Thymus (tissue), 14 donors: ENCODE measurements at places on chromosomes 2 and 18. TPM values are rescaled to one million over a fixed set of nuclear protein-coding genes. Genes with fewer than 3 reads are reported as not detected.

- DNase-seq = no peak
- no peaks in the 10 kb centered on the region for H3K27me3 ChIP-seq
- peaks cover 3% of the 10 kb centered on the region for H3K4me1 ChIP-seq
- no peak within 1 kb of the TSS for H3K27ac ChIP-seq
- no peak within 1 kb of the TSS for H3K4me3 ChIP-seq
Measured at GRCh38 chr2:218418717-218419458, at the start of gene VIL1. Gene VIL1, plus strand, starts transcription at chr2:218419123. Its CDS starts 4,656 bp downstream, at chr2:218423779.

SLC39A10 gene
- total RNA-seq = 40.2 TPM

HRH4 gene
- total RNA-seq = 0.24 TPM

CYP26B1 gene
- total RNA-seq = 10.3 TPM

- no peak for DNase-seq
- no peaks in the 10 kb centered on the region for H3K36me3 ChIP-seq
- no peaks in the 10 kb centered on the region for H3K4me1 ChIP-seq
- H3K4me3 ChIP-seq = no peak overlapping the region
Measured at GRCh38 chr2:150976604-150977003, 285.1 kb downstream of the RBM43 start.

REEP1 gene
- total RNA-seq = 0.38 TPM

TUBB8B gene
- total RNA-seq = 0.14 TPM

- no peak overlapping the region for H3K4me3 ChIP-seq
- H3K27me3 ChIP-seq = no peaks in the 10 kb centered on the region
- DNase-seq = no peak
- no peak overlapping the region for H3K27ac ChIP-seq
- H3K4me1 ChIP-seq = peaks cover 16% of the 10 kb centered on the region
Measured at GRCh38 chr18:8794156-8794933, 89.0 kb downstream of the MTCL1 start.

GRCh38 chr18:59549503-59550173 is 147.6 kb downstream of the CCBE1 start:
- H3K4me3 ChIP-seq = no peak overlapping the region
- no peaks in the 10 kb centered on the region for H3K36me3 ChIP-seq
- H3K27ac ChIP-seq = no peak overlapping the region
- no peaks in the 10 kb centered on the region for H3K27me3 ChIP-seq

RAX gene
- total RNA-seq = under 0.01 TPM

TCF23 gene
- total RNA-seq = 0.14 TPM

ACAA2 gene
- total RNA-seq = 44.5 TPM

DNA sequence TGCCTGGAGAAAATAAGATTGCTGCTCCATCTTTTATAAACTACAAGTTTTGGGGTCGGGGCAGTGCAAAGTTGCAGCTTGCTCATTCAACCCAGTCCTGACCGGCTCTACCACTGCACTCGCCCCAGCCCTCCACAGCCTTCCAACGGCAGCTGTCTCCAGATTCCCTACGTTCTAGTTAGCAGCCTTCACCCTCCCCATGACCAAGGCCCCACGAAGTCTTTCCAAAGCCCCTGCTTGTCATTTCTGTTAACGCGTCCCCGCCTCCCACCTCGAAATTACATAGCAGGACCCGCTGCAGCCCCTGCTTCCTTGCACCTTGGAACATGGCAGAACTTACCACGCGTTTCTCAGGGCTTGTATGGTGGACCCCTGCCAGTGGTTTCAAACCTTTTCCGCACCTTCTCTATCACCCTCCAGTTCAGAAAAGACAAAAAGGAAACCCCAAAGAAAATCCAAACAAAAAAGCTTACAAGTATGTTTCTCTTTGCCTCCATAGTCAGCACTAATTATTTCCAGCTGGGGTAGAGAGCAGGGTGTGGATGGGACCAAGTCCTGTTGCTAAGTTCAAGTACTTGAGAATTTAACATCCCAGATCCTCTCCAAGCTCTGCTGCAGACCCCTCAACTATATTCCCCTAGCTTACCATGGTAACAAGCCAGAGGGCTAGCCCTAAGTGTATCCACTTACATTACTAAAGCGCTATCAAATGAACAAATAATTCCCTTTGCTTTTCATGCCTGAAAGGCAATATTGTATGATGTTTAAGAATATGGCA is 161.5 kb downstream of the TGIF1 start:
- no peak for DNase-seq
- no peak overlapping the region for H3K27ac ChIP-seq
- H3K4me1 ChIP-seq = peaks cover 8% of the 10 kb centered on the region

DNA sequence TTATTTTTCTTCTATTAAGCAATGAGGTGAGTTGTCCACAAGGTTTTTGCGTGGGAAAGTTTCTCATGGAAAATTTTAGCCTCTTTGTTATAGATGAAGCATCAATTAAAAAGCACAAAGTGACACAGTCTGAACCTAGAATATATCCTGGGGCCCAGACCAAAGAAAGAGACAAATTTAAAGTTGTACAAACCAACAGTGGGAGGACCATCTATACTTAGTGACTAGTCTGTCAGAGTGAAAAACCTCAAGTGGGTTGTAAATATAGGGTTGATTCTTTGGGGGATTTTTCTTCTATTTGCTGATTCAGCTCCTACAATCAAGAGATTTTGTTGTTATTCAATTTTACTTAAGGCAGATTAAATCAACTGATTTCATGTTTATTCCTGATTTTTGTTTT is 256.2 kb downstream of the SATB2 start:
- no peaks in the 10 kb centered on the region for H3K4me1 ChIP-seq
- no peak for DNase-seq
- no peaks in the 10 kb centered on the region for H3K36me3 ChIP-seq
- H3K27me3 ChIP-seq = no peaks in the 10 kb centered on the region

CDKL4 gene
- total RNA-seq = 0.99 TPM

DNA sequence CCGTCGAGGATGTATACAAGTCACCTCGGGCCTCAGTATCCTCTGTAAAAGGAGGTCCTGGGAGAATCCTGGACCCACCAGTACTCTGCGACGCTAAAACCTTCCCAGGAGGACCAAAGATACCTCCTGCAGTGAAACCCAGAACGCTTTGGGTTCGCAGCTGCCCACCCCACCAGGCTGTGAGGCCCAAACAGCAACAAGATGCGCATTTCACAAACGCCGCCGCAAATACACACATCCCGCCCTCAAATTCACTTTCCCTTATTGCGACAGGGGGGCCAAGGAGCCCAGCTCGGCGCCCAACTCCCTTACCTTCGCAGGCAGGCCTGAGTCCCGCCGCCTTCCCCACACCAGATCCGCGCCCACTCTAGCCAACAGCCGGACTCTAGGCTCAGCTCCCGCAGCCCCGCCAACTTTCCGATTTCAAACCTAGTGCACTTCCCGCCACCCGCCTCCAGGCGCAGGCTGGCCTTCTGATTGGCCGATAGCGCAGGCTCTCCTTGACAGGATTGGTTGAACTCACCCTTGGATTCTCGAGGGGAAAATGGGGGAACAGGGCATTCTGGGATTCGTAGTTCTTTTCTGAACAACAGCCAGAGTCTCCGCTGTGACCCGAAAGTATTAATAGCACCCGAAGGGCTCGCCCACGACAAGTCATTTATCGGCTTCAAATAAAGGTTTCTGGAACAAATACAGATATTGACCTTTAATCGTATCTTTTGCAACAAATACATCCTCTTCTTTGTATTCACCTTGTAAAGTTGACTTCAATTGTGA is at the start of gene SPC25:
Gene SPC25, minus strand, starts transcription at position 425 of the 777 bp plus-strand sequence. CDS start 911 bp downstream, outside the sequence.
- H3K4me3 ChIP-seq = peak within 1 kb of the TSS; percentile 63
- peak; percentile 88 for DNase-seq
- peak within 1 kb of the TSS; percentile 4 for H3K27ac ChIP-seq
- H3K36me3 ChIP-seq = peaks cover 12% of the 10 kb centered on the region
- H3K4me1 ChIP-seq = peaks cover 8% of the 10 kb centered on the region

PLCD4 gene
- 0.57 TPM for total RNA-seq

GRCh38 chr18:5391409-5391808 is 95.9 kb upstream of the ZBTB14 start:
- DNase-seq = no peak
- no peaks in the 10 kb centered on the region for H3K4me1 ChIP-seq
- H3K4me3 ChIP-seq = no peak overlapping the region
- H3K36me3 ChIP-seq = no peaks in the 10 kb centered on the region
- H3K27ac ChIP-seq = no peak overlapping the region
- H3K27me3 ChIP-seq = no peaks in the 10 kb centered on the region

C2orf76 gene
- total RNA-seq = 14.7 TPM

ADRA2B gene
- 0.28 TPM for total RNA-seq
